Osteoblast (primary cell): ENCODE measurements at places on chromosomes 5 and 9. TPM values are rescaled to one million over a fixed set of nuclear protein-coding genes. Genes with fewer than 3 reads are reported as not detected.

DNA sequence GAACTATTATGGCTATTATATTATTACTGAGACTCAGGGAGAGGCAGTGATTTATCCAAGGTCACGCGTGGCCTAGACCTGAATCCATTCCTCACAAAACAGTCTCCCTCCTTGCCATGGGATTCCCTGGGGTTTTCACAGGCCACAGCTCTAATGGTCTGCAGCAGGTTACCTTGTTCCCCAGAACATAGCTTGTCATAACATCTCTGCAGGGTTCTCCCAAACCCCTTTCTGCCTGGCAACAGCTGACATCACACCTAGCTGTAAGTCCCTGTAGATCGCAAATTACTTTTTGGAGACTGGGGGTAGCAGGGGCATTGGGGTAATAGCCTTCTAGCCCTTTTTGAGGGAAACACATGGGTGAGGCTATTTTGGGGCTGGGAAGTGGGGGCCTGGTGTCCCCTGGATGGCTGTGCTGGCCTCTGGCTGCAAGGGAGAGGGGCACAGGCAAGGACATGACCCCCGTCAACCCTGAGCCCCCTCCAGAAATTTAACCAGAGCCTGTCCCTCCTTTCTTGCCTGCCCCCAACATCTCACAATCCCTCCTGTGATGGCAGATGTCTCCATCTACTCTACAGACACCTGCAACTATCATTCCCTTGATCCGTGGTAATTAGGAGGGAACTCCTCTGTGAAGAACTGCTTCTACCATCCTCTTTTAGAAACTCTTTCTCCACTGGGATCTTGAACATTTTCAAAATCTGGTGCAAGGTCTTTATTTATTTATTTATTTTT lies 1.3 kb downstream of the CD74 start:
- peaks cover 8% of the 10 kb centered on the region for H3K4me1 ChIP-seq
- no peaks in the 10 kb centered on the region for H3K27me3 ChIP-seq
- peak overlapping the region; percentile 29 for H3K27ac ChIP-seq

DNA sequence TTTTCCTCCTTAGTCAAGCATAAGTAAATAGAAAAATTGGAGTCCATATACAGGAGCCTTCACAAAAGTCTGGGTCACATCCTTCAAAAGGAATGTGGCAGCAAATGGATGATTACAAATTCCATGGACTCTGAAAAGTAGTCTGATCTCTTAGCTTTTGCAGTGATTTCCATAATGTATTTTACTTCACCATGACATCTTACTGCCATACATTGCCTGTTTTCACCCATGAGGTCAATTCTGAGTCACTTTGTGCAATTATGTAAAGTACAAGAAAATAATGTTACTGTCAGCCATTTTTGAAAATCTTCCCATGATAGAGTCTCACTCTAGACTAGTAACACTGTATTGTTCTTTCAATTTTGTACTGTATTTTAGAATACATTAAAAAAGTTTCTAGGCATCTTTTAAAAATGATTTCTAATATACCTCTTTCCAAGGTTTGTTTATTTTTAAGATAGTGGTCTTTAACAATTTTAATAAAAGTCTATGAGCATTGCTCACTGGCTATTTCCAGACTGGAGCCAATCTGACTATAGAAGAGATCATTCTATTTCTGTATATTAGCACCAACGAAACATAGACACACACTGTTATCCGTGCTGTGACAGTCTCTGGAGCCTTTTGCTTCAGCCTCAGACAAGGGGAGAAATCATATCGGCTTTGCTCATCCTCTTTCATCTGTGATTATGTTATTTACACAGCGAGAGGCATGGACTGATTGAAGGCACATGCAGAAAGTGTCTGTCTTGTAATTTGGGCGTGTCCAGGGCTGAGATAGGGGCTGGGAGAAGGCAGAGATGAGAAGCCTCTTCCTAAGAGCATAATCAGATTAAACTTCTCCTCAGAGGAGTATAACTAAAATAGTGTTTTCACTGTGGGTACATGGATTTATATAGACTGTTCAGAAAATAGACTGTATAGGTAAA lies 22.9 kb upstream of the ACTBL2 start:
- H3K27me3 ChIP-seq: no peaks in the 10 kb centered on the region
- H3K36me3 ChIP-seq: no peaks in the 10 kb centered on the region
- H3K4me3 ChIP-seq: no peak overlapping the region
- no peak overlapping the region for H3K27ac ChIP-seq

DNA sequence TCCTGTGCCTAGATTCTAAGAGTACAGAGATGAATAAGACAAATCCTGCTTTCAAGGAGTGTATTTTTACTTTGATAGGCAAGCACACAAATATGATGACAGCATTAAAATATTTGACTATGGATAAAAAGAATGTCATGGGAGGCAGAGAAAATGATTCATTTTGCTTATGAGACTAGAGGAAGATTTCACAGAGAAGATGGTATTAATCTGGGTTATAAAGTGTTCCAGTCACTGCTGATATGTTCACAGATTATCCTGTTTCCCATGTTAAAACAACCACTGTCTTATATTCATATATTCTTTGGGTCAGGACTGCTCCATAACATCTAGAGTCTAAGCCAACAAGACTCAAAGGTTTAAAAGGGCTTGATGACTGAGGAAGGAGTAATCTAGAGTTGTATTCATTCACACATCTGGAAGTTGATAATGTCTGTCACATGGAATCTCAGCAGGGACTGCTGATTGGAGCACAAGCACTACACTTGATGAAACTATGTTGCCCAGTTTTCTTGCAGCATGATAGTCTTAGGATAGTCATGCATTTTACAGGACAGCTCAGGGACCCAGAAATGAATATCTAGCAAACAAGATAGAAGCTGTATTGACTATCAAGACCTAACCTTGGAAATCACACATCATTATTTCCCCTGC lies 79.3 kb downstream of the STARD4 start:
- peak; percentile 11 for DNase-seq
- no peak overlapping the region for H3K4me3 ChIP-seq
- no peaks in the 10 kb centered on the region for H3K27me3 ChIP-seq
- no peaks in the 10 kb centered on the region for H3K36me3 ChIP-seq
- peaks cover 10% of the 10 kb centered on the region for H3K4me1 ChIP-seq

- no peak overlapping the region for H3K4me3 ChIP-seq
- peaks cover 4% of the 10 kb centered on the region for H3K4me1 ChIP-seq
- DNase-seq: peak; percentile 89
- no peak overlapping the region for H3K27ac ChIP-seq
- no peaks in the 10 kb centered on the region for H3K36me3 ChIP-seq
These were observed 181.0 kb upstream of the CLINT1 start for GRCh38 chr5:158039911-158040347.

GRCh38 chr9:132348676-132349075 lies 6.1 kb downstream of the SETX start:
- no peaks in the 10 kb centered on the region for H3K27me3 ChIP-seq
- peak overlapping the region; percentile 10 for H3K27ac ChIP-seq
- peaks cover 23% of the 10 kb centered on the region for H3K4me1 ChIP-seq
- H3K4me3 ChIP-seq: no peak overlapping the region
- H3K36me3 ChIP-seq: peaks cover 91% of the 10 kb centered on the region
- no peak for DNase-seq

DNA sequence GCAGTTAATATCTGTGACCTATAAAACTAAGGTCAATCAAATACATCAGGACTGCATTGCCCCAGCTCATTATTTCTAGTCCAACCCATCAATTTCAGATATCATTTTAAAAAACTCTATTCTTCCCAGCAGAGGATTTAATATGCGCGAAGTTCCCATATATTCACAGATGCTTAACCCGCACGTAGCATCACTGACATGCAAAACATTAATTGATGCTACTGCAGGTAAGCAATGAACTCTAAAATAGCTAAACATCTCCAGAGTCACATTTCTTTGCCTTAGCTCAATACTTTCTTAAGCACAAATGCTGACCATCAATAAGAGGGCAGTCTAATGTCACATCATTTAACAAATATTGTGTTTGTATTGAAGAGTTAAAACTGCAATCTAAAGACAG lies 586.6 kb upstream of the CDH18 start:
- no peaks in the 10 kb centered on the region for H3K27me3 ChIP-seq
- no peaks in the 10 kb centered on the region for H3K36me3 ChIP-seq
- no peak overlapping the region for H3K4me3 ChIP-seq
- H3K4me1 ChIP-seq: no peaks in the 10 kb centered on the region
- no peak for DNase-seq

- H3K4me1 ChIP-seq: peaks cover 10% of the 10 kb centered on the region
- no peak overlapping the region for H3K4me3 ChIP-seq
- no peak for DNase-seq
These were observed 52.7 kb upstream of the OSMR start for GRCh38 chr5:38793099-38793498.

- DNase-seq: peak; percentile 31
- H3K27me3 ChIP-seq: no peaks in the 10 kb centered on the region
- H3K4me3 ChIP-seq: no peak overlapping the region
- peaks cover 9% of the 10 kb centered on the region for H3K4me1 ChIP-seq
- no peaks in the 10 kb centered on the region for H3K36me3 ChIP-seq
These were observed 5.1 kb upstream of the POU5F2 start for GRCh38 chr5:93746406-93747056.

DNA sequence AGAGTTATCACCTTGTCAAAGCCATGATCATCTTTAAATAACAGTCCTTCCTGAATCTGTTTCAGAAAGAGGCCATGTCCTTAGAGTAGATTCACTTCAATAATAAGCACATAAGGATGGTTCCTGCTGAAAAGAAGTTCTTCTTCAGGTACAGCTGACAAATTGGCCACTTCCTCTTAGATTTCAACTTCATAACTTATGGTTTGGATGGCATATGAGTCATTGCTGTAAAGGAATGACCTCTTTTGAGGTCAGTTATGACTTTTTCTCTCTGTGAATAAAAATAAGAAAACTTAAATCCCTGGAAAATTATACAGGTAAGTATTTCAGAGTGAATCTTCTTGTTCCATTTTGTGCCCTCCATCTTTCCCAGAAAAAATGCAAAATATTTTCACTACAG lies 555.3 kb upstream of the ZNF462 start:
- H3K36me3 ChIP-seq: no peaks in the 10 kb centered on the region
- H3K27me3 ChIP-seq: no peaks in the 10 kb centered on the region
- no peak for DNase-seq

DNA sequence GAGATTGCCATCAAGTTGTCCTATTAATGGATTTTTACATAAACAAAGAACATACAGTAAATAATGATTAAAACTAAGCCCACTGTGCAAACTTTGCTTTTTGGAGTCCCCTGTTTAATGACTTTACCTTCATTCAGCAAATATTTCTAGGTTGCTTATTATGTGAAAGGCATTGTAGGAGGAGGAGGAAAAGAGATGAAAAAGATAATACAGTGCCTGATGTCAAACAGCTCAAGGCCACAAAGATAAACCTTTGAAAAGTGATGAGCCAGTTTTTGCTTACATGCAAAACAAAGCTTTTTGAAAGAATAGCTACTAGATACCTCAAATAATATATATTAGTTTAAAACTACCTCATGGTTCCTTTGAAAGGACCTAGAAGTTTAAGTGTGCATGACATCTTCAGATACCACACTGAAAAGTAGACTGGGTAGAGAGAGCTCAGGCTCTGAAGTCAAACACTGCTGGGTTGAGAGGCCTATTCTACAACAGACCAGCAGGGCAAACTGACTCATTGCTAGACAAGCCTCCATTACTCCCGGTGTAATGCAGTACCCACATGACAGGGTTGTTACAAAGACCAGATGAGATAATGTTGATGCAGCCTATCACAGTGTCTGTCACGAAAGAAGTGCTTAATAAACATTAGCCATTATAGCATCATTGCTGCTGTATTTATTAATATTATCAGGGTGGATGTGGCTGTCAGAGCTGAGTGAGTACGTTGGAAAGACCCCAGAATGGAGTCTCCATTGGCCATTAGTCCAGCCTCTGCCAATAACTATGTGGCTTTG lies 11.8 kb downstream of the DEPDC1B start:
- peaks cover 5% of the 10 kb centered on the region for H3K4me1 ChIP-seq
- DNase-seq: no peak
- no peaks in the 10 kb centered on the region for H3K36me3 ChIP-seq
- no peak overlapping the region for H3K4me3 ChIP-seq
- no peak overlapping the region for H3K27ac ChIP-seq

- no peak overlapping the region for H3K27ac ChIP-seq
- no peak overlapping the region for H3K4me3 ChIP-seq
- H3K4me1 ChIP-seq: peaks cover 23% of the 10 kb centered on the region
- no peaks in the 10 kb centered on the region for H3K36me3 ChIP-seq
These were observed 83.2 kb upstream of the TAS2R1 start for GRCh38 chr5:9713356-9713755.

- peak; percentile 79 for DNase-seq
- peaks cover 6% of the 10 kb centered on the region for H3K4me1 ChIP-seq
- no peaks in the 10 kb centered on the region for H3K27me3 ChIP-seq
- no peak overlapping the region for H3K4me3 ChIP-seq
- no peak overlapping the region for H3K27ac ChIP-seq
- H3K36me3 ChIP-seq: no peaks in the 10 kb centered on the region
These were observed 4.1 kb upstream of the NSMF start for GRCh38 chr9:137462986-137463930.

- H3K27me3 ChIP-seq: no peaks in the 10 kb centered on the region
- H3K4me3 ChIP-seq: no peak overlapping the region
- no peak for DNase-seq
- peaks cover 97% of the 10 kb centered on the region for H3K36me3 ChIP-seq
- H3K4me1 ChIP-seq: peaks cover 3% of the 10 kb centered on the region
These were observed 45.8 kb downstream of the DYNC2I2 start for GRCh38 chr9:128610897-128611296.

DNA sequence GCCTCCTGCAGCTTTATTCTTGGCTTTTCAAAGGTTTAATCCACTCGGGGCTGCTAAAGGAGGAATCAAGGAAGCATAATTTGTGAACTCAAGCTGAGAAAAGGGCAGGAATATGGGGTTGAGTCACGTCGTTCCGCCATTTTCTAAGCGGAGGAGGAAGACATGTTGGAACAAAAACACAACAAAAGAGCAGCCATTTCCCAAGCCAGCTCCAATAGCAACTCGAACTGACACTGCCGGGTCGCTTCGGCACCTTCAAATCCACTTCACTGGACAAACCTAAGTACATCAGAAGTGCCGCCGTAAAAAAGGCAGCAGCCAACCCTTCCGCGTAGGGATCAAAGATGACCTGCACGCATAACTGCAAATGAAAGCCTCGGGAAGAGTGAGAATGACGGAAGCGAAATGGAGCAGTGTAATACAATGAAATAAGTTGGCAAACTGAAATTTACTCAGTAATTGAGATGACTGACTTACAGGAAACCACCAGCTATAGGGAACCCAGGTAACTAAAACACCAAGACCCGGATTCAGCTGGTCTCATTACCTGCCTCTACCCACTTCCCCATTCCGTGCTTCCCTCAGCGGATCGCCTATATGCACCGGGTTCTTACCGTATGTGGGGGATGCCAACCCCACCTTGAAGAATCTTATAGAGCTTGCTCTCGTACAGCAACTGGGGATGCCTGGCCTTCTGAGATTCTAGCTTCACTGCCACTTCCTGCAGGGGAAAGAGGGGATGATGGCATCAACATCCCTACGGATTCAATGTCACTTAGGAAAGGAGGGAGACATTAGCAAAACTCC lies 1.6 kb downstream of the CSNK1A1 start:
- peak overlapping the region; percentile 100 for H3K27ac ChIP-seq
- H3K4me3 ChIP-seq: peak overlapping the region; percentile 100
- H3K4me1 ChIP-seq: peaks cover 18% of the 10 kb centered on the region
- no peaks in the 10 kb centered on the region for H3K27me3 ChIP-seq
- H3K36me3 ChIP-seq: peaks cover 44% of the 10 kb centered on the region

Gene IL3
- total RNA-seq: not detected in 2 replicates

Gene THBS4
- 0.29 and 0.36 TPM in 2 replicates for total RNA-seq

Gene DPM2
- 10.1 and 11.5 TPM in 2 replicates for total RNA-seq

Gene ORM2
- total RNA-seq: not detected in 2 replicates

Gene FBP2
- not detected in 2 replicates for total RNA-seq

Gene GADD45G
- total RNA-seq: under 0.01 and 0.88 TPM in 2 replicates

Gene SMIM3
- total RNA-seq: 46.3 and 51.9 TPM in 2 replicates

Gene ERCC6L2
- 77.5 and 77.8 TPM in 2 replicates for total RNA-seq

Gene CAMK4
- 0.29 and 0.72 TPM in 2 replicates for total RNA-seq
